ENCODE measurements at places on chromosomes 6 and 20.

DNA sequence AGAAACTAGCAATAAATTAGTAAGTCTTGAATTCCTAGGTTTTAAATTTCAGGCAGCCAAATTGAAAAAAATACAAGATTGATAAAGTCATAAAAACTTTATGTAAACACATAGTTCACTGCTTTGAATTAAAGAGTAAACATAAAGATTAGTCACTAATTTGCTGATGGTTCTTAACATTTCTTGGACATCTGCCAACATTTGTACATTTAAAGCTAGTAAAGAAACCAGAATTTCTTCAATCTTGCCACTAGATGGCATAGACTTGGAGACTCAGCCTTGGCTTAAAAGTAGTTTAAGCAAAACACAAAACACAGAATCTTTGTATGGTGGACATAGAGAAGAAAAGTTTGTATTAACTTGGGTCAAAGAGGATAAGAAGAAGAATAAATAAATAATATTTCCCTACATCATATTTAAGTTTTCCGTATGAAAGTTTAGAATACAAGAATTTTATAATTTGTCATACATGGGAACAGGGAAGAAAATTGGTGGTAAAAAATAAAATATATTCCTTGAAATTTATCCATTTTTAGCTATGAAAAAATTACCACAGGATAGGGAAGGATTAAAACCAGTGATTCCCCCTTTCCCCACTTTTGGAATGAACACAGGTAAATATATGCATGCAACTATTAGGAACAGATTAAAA is 41.7 kb upstream of the FAM135A start:
- DNase-seq, result no peak

- DNase-seq, result peak; percentile 76
These were observed 62.0 kb upstream of the CD93 start for GRCh38 chr20:23147964-23148730.

GRCh38 chr6:121847806-121848522 is 412.5 kb downstream of the GJA1 start:
- DNase-seq, result no peak

- DNase-seq, result no peak
These were observed 16.6 kb upstream of the SCUBE3 start for GRCh38 chr6:35197196-35197595.

- no peak for DNase-seq
These were observed 2.1 kb upstream of the ZBTB12 start for GRCh38 chr6:31903957-31904356.

GRCh38 chr6:113481458-113481857 is 375.7 kb upstream of the MARCKS start:
- DNase-seq, result no peak

Data from MG63 (cell line).